ENCODE measurements at places on chromosomes 1 and 21.

GRCh38 chr21:20591284-20591683, 406.9 kb upstream of the NCAM2 start:
- no peak for DNase-seq

DNA sequence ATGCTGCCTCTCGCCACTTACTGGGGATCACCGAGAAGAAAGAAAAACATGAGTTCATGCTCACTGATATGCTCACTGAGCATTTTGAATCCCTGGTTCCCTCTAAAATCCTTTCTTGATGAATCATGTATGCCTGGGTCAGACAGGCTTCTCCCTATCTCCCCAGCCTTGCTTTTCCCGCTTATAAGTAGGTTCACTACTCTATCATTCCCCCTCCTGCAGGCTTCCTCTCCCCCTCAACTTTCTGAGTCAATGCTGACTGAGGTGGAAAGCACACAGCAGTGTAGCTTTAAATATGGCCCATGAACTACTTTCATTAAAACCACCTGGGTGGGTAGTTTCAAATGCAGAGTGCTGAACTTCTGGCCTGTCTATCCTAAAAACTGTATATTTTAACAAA, 41.7 kb downstream of the FMO4 start:
- DNase-seq = no peak

DNA sequence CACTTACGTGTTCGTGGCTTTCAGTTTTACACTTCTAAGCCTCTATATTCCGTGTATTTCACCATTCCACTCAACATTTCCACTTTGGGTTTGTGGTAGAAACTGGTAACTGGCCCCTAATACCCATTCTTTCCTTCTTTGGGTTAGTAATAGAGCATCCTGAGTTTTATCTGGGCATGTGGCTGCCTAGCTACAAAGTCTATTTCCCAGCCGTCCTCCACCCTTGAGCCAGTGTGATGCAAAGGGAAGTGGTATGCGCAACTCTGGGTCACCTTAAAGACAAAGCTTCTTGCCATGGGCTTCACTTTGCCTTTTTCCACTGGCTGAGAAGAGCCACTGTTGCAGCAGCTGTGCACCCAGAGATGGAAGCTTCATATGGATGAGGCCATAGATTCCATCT, 73.9 kb downstream of the LAMC2 start:
- no peak for DNase-seq

DNA sequence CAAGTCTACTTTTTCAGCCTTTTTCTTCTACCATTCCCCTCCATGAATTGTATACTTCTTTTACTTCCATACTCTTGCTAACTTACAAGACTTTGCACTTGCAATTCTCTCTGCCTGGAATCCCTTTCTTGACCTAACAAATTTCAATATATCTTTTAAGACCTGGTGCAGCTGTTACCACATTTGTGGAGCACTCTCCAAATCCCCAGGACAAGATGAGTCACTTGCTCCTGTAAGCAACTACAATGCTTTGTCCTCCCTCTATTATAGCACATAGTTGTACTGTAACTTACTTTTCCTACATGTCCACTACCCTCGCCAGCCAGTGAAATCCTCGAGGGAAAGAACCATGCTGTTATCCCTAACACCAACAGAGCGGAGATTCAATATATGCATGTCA, 43.1 kb downstream of the WARS2 start:
- DNase-seq = no peak

GRCh38 chr1:168407832-168408538, 127.3 kb downstream of the TBX19 start:
- DNase-seq = no peak

- peak; percentile 8 for DNase-seq
These were observed 520.2 kb downstream of the PTPRU start for GRCh38 chr1:29756498-29756897.

DNA sequence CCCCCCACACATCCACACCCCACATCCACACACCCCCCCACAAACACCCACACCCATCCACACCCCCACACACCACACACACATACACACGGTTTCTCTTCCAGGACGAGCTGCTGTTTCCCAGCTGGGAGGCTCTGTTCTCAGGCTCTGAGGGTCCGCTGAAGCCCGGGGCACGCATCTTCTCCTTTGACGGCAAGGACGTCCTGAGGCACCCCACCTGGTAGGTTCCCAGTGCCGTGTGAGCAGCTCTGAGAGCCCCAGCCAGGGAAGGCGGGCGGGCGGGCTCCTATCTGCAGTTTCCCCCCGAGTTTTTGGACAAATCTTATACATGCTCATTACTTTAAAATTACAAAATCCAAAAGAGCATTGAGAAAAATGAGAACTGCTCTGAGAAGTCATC, 31.2 kb downstream of the SLC19A1 start:
- peak; percentile 40 for DNase-seq

DNA sequence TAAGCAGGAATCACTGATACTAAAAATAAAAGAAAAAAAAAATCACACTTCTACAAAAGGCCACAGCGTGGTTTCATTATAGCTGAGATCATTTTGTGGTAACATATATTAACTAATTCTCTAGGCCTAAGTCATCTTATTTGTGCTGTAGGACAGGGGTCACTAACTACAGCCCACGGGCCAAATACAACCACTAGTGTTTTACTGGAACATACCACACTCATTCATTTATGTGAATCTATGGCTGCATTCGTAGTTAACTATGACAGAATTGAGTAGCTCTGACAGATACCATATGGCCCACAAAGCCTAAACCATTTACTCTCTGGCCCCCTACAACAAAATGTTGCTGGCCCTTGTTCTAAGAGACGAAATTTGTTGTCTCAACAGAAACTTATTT, 224.4 kb downstream of the VAV3 start:
- DNase-seq = no peak

- DNase-seq = no peak
These were observed 14.9 kb upstream of the ZNF683 start for GRCh38 chr1:26387447-26387846.

GRCh38 chr1:59316497-59317128, 19.7 kb downstream of the FGGY start:
- DNase-seq = no peak

- DNase-seq = no peak
These were observed 72.0 kb upstream of the VAV3 start for GRCh38 chr1:108036796-108037562.

All from suprapubic skin (tissue), 4 donors.